Right atrium auricular region (tissue), 2 donors: ENCODE measurements at places on chromosomes 5 and 9. TPM values are rescaled to one million over a fixed set of nuclear protein-coding genes. Genes with fewer than 3 reads are reported as not detected.
A peak's percentile ranks its signal among the peaks of the same experiment; 100 is the strongest.

- H3K27ac ChIP-seq: no peak within 1 kb of the TSS
- DNase-seq: no peak
- peaks cover 13% of the 10 kb centered on the region for H3K27me3 ChIP-seq
- H3K4me3 ChIP-seq: peak within 1 kb of the TSS; percentile 37
- peaks cover 29% of the 10 kb centered on the region for H3K4me1 ChIP-seq
Observed at GRCh38 chr5:51383131-51384121, at the start of gene ISL1. TSS of gene ISL1 (plus strand) at chr5:51383448. CDS start at chr5:51383672, 224 bp downstream.

- no peak for DNase-seq
- no peaks in the 10 kb centered on the region for H3K4me1 ChIP-seq
- H3K36me3 ChIP-seq: no peaks in the 10 kb centered on the region
- H3K4me3 ChIP-seq: no peak overlapping the region
- H3K27me3 ChIP-seq: no peaks in the 10 kb centered on the region
Observed at GRCh38 chr5:116566251-116566650, 8.4 kb downstream of the SEMA6A start.

GRCh38 chr5:37214550-37214949 lies 34.6 kb downstream of the CPLANE1 start:
- no peaks in the 10 kb centered on the region for H3K27me3 ChIP-seq
- H3K27ac ChIP-seq: no peak overlapping the region

DNA sequence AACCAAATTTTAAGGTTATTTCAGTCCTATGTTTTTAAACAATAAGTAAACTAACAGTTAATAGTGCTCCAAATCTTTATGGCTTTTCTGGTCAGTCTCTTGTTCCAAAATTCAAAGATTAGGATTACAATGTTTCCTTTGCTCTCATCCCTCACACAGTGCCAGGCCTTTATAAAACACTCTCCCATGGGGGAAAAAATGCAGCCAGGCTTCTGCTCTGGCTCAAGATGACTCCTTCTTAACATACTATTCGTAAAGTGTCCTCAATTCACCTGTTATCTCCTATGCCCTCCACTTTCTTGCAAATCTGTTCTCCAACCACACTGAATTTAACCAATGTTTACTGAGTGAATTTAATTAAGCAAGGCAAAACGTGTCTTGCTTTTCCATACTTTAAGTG lies 1.4 kb downstream of the CEP120 start:
- no peaks in the 10 kb centered on the region for H3K27me3 ChIP-seq
- H3K4me3 ChIP-seq: peak overlapping the region; percentile 63
- H3K4me1 ChIP-seq: no peaks in the 10 kb centered on the region
- no peaks in the 10 kb centered on the region for H3K36me3 ChIP-seq
- DNase-seq: no peak
- no peak overlapping the region for H3K27ac ChIP-seq

DNA sequence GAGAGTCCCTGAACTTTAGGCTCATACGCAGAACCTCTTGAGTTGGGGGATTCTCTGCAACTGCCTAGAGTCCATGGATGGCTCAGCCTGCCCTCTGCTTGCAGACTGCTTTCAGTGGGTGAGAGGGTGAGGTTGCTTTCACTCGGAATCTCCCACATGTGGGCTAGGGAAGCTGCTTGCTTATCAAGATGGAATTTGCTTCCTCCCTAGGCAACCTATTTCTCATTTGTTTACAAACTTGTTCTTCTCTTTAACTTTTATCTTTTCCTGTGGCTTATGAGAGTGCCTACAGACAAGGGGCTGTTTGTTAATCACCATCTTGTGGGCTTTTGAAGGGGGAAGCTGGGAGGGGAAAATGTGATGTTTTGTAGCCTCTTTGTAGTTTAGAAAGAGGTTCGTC lies 10.0 kb downstream of the TLE4 start:
- no peak for DNase-seq
- no peaks in the 10 kb centered on the region for H3K4me1 ChIP-seq
- H3K36me3 ChIP-seq: no peaks in the 10 kb centered on the region
- no peak overlapping the region for H3K27ac ChIP-seq
- no peaks in the 10 kb centered on the region for H3K27me3 ChIP-seq

- H3K36me3 ChIP-seq: no peaks in the 10 kb centered on the region
- H3K27me3 ChIP-seq: no peaks in the 10 kb centered on the region
- no peak for DNase-seq
- H3K27ac ChIP-seq: no peak overlapping the region
- H3K4me1 ChIP-seq: no peaks in the 10 kb centered on the region
Observed at GRCh38 chr9:90455316-90455715, 187.3 kb downstream of the DIRAS2 start.

GRCh38 chr5:114265432-114266060 lies 96.3 kb upstream of the KCNN2 start:
- no peaks in the 10 kb centered on the region for H3K27me3 ChIP-seq
- no peak overlapping the region for H3K4me3 ChIP-seq
- no peaks in the 10 kb centered on the region for H3K4me1 ChIP-seq
- H3K27ac ChIP-seq: no peak overlapping the region
- H3K36me3 ChIP-seq: no peaks in the 10 kb centered on the region

- no peaks in the 10 kb centered on the region for H3K27me3 ChIP-seq
- DNase-seq: peak; percentile 16
- no peak overlapping the region for H3K27ac ChIP-seq
- H3K4me3 ChIP-seq: no peak overlapping the region
Observed at GRCh38 chr9:38278457-38278856, 114.0 kb upstream of the ALDH1B1 start.

GRCh38 chr5:54062958-54063357 lies 247.4 kb downstream of the ARL15 start:
- no peak for DNase-seq
- no peaks in the 10 kb centered on the region for H3K4me1 ChIP-seq
- H3K27me3 ChIP-seq: no peaks in the 10 kb centered on the region
- H3K36me3 ChIP-seq: no peaks in the 10 kb centered on the region

DNA sequence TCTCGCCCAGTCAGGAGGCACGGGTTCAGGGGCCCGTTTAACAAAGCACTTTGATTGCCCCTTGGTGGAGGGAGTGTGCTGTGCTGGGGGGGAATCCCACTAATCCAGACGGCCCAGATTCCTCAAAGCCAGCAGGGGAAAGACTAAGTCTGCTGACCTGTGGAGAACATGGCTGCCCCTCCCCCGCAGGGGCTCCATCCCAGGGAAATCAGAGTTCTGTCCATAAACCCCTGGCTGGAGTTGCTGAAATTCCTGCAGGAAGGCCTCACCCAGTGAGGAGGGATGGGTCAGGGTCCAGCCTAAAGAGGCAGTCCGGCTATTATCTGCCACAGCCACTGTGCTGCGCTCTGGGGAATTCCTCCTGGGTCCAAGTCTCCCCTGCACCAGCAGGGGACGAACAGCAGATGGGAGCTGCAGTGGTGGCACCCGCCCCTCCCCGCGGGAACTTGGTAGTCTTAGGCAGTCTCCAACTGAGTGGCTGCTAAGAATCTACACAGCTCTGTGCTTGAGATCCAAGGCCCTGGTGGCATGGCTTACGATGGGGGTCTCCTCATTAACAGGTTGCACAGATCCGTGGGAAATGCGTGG lies 174.0 kb upstream of the DAB2 start:
- no peak overlapping the region for H3K4me3 ChIP-seq
- DNase-seq: no peak
- H3K27me3 ChIP-seq: no peaks in the 10 kb centered on the region
- no peaks in the 10 kb centered on the region for H3K4me1 ChIP-seq
- H3K36me3 ChIP-seq: no peaks in the 10 kb centered on the region

UBE2D2 gene
- 73.6 TPM for total RNA-seq

TRMO gene
- total RNA-seq: 14.5 TPM

KIF20A gene
- 0.12 TPM for total RNA-seq

NRARP gene
- 13.3 TPM for total RNA-seq
